Activated naive CD4-positive, alpha-beta T cell (primary cell): ENCODE measurements at places on chromosomes 12 and 14.

DNA sequence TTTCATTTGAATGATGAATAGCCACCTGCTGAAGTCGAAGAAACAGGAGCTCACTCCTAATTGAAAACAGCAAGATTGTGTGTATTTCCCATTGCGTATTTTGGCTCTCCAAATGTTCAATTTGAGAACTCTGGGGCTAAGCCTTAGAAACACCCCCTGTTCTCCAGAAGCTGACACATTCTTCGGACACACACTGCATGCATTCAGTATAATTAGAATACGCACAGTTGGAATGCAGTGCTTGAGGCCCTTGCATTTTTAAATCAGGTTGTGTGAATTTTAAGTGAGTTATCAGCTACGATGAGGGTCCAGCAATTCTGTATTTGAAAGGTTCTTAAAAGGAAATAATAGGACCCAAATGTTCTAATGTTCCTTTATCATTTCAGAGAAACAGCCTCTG lies 103.8 kb downstream of the PRKD1 start:
- DNase-seq = no peak

GRCh38 chr14:85316701-85317410 lies 213.1 kb upstream of the FLRT2 start:
- no peak for DNase-seq

DNA sequence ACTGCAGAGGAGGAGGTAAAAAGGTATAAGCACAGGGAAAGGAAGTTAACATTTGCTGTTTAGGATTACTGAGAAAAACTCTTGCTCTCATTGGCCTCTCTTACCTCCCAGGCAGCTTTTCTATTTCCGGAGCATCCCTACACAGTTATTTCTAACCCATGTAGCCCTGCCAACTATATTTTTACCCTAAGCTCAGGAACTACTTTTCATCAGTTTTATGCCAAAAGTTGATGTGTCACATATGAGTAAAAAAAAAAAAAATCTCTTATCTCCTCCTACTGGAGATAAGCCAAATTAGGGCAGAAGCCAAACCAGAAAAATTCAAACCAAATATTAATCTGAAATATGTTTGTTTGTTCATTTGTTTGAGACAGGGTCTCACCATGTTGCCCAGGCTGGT lies 34.4 kb upstream of the PSMA6 start:
- DNase-seq = no peak

DNA sequence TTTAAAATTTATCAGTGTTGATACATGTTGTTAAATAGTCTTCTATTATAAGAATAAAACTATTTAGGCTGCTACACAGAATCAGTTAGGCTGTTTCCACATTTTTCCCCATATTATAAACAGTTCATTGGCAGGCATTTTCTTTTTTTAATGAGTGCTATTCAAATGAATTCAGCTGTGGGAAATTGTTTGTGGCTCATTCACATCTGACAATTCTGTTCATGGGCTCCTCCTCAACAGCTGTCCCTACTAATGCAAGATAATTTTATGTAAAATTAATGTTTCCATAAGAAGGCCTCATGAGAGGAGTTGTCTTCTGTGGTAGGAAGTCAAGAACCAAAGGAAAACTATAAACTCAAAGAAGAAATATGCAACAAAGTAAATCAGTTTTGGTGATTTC lies 218.0 kb downstream of the PPFIA2 start:
- no peak for DNase-seq

DNA sequence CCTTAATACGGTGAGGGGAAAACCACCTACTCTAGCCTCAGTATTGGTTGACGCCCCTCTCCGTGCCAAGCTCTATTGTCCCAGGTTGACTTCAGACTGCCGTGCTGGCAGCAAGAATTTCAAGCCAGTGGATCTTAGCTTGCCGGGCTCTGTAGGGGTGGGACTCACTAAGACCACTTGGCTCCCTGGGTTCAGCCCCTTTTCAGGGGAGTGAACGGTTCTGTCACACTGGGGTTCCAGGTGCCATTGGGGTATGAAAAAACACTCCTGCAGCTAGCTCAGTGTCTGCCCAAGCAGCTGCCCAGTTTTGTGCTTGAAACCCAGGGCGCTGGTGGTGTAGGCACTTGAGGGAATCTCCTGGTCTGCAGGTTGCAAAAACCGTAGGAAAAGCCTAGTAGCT lies 107.1 kb downstream of the NUBPL start:
- DNase-seq = no peak

DNA sequence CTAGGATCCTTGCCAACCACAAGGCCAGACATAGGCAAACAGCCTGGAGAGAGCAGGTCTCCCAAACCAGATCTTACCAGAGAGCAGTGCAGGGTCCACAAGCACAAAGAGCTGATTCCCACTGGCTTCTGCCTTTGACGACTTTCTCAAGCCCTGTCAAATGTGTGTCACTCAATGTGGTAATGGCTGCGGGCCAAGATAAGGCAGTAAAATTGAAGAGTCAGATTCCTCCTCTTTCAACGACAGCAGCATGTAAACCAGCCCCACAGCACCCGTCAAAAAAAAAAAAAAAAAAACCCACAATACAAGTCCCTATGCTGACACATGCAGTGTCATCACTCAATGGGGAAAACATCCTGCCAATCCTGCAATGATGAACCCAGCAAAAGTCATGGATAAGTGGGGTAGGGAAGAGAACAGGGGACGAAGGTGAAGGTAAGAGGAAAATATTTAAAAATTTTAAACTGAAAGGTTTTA lies at the start of gene STON2:
TSS of gene STON2 (minus strand) at position 123 of the 477 bp plus-strand sequence. CDS start 1,942 bp downstream, outside the sequence.
- no peak for DNase-seq

- no peak for DNase-seq
Measured at GRCh38 chr14:24313913-24314312, 2.6 kb downstream of the LTB4R start.

GRCh38 chr14:23877538-23878180 lies 75.9 kb upstream of the DHRS4 start:
- DNase-seq = no peak

GRCh38 chr14:22184157-22184829 lies 404.7 kb downstream of the DAD1 start:
- no peak for DNase-seq
